ENCODE measurements at places on chromosomes 4 and X.

- DNase-seq: no peak
Observed at GRCh38 chr4:80911458-80911857, 119.0 kb upstream of the BMP3 start.

DNA sequence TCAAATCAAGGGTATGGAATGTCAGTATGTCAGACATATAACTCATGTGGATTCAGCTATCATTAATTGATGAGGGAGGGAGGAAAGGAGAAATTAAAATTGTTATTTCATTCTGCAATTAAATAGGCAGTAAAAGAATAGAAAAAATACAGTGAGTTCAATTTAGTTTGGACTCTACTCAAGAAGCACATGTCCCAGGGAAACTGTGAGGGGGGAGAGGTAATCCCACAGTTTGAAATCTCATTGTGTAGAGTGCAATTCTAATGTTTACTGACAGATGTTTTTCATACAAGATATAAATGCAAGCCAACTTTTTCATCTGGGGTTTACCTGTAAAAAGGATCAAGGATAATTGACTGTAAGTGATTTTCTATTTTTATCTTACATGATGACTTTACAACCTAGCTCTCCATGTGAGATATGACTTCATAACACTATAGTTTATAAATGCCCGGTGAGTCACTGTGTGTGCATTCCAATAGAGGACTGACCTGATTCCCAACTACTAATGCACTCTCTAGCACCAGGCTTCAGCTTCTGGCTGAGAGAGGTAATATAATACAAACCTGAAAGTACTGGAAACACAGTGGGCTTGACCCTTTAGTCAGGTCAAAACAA is 35.2 kb upstream of the SCD5 start:
- no peak for DNase-seq

DNA sequence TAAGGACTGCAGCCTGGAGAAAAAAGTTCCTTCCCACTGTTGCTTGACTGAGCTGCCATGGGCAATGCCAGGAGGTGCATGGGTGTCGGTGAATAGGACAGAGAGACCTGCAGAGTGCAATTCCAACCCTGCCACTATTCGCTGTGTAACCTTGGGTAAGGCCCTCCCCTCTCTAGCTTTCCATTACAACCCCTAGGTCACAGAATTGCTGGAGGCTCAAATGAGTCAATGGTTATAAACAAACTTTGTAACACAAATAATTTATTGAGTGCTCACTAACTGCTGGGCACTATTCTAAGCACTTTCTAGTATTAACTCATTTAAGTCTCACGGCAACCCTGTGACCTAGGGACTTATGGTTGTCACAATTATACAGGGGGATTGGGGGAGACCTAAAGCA is 37.8 kb downstream of the PJA1 start:
- no peak for DNase-seq

- DNase-seq: no peak
Observed at GRCh38 chrX:12269484-12269883, 131.2 kb downstream of the FRMPD4 start.

DNA sequence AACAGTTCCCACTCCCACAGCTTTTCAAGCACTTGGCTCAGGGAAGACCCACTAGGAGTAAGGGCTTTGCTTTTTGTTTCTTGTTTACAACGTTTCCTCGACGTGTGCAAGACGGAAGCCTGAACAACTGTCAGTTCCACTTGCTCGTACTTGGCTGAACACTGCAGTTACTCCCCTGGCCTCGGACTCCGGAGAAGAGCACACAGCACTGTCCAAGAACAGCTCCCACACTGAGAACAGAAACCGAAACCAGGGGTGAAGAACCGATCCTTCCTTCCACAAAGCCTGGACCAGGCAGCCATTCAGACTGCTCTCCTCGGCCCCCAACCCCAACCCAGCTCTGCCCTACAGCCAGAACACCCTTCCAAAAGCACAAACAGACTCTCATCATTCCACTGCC is 25.5 kb downstream of the IRF2 start:
- DNase-seq: no peak

GRCh38 chr4:47566969-47567368 is 81.9 kb downstream of the ATP10D start:
- no peak for DNase-seq

DNA sequence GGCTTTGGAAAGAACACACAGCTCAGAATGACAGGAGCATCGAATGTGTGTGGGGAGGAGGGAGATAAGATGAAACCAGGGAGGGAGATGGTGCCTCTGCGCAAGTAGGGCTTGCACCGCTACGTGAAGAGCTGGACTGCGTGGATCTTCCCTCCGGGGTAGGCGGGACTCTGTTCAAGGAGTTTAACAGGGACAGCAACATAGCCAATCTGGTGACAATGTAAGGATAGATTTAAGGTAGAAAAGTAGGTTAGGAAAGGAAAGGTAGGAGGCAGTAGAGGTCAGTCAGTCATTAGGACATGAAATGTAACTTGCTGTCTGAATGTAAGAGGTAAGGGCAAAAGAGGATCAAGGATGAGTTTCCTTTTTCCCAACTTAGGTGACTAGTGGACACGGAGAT is 152.5 kb downstream of the DCTD start:
- DNase-seq: no peak

DNA sequence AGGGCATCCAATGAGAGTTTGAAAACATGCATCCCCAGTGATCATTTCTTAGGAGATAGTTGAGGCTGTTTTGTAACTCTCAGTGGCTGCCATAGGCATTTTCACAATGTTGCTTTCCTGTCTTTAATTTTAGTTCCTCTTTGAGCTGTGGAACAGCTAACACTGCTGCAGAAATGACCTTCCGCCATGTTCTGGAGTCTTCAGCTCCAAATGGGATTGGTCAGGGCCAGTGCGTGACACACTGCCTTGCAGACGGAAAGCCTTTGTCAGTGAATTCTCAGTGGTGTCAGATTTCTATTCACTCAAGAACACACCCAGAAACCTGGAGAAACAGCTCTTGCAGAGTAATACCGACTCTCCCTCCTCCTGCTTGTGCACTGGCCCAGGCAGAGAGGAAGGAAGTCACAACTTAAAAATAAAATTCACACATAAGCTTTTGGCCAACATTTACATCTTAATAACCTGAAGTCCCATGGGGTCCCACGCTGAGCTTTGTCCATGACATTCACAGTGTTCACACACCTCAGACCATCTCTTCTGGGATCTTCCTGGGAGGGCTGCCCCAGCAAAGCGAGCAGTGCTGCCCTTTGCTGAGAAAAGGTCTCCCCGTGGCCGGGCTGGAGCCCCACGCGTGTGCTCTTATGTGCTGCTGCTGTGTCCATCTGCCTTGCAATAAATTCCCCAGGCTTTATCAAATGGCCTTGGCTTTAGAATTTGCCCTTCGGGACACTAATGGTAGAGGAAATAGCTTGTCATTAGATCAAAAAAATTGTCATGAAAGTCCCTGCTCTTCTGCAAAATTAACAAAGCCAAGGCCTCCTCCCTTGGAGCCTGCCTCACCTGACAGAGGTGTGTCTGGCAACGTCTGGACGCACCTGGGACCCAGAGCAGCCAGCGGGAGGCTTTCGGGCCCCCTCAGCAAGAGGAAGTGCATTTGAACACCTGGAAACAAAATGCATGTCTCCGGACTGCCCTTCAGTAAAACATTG is 126.8 kb downstream of the IRF2 start:
- no peak for DNase-seq

DNA sequence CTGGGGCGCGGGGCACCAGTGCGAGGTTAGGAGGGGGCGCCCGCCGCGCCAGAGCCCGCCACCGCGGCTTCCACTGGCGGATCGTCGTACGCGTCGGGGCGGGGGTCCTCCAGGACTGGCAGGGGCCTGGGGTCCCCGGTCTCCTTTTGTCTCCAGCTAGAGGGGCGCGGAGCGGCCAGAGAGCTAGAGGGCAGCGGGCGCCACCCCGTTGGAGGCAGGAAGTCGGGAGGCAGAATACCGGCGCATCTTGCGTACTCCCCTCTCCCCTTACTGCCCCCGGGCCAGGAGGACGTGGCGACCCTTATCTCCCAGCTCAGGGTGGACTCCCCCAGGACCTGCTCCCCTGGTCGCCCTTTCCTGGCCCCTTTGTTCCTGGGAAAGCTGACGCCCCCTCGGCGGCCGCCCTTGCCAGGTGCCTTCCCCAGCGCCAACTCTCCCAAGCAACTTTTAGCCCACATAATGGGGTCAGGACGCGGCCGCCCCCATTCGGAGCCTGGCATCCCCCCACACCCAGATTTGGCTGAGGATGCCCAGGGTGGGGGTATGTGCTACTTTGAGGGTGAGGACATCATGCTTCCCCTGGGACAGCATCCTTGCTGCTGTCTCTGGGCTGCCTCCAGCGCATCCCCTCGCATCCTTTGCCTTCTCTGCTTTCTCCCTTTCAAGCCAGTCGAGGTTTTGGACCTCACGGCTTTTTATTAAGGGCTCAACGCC is 933 bp downstream of the CNKSR2 start:
- peak; percentile 11 for DNase-seq

- no peak for DNase-seq
Observed at GRCh38 chr4:159767406-159767805, 664.5 kb downstream of the RAPGEF2 start.

GRCh38 chr4:25585901-25586523 is 69.6 kb upstream of the SLC34A2 start:
- DNase-seq: no peak

GRCh38 chr4:138409670-138410069 is 167.5 kb upstream of the SLC7A11 start:
- DNase-seq: no peak

- no peak for DNase-seq
Observed at GRCh38 chr4:21826071-21826470, 122.5 kb downstream of the KCNIP4 start.

DNA sequence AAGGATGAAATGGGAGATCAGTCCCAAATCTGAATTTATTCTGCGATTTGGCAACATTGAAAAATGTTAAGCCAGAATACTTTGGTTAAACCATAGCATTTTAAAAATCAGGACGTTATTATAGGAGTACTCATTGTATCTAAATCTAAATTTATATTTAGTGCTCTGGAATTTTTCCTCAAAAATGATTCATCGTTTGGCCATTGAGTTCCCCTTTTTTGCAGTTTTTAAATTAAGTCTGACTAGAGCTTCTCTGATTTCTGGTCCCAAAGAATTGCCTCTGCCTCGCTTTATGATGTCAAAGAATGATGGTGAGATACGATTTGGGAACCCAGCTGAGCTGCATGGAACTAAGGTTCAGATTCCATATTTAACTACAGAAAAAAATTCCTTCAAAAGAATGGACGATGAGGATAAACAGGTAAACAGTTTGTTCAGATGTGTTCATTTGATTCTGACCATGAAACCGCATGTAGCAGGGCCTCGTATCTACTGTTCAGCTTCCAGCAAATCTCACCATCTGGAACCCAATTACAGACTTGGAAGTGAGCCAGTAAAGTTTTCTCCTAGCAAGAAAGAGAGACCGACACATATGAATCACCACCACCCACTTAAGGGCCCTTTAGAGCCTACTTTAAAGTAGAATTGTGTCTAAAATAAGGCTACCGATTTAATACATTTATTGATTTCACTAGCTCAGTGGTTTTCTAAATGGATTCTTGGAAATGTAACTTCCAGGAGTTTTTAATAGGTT is 75.6 kb downstream of the REPS2 start:
- DNase-seq: no peak

DNA sequence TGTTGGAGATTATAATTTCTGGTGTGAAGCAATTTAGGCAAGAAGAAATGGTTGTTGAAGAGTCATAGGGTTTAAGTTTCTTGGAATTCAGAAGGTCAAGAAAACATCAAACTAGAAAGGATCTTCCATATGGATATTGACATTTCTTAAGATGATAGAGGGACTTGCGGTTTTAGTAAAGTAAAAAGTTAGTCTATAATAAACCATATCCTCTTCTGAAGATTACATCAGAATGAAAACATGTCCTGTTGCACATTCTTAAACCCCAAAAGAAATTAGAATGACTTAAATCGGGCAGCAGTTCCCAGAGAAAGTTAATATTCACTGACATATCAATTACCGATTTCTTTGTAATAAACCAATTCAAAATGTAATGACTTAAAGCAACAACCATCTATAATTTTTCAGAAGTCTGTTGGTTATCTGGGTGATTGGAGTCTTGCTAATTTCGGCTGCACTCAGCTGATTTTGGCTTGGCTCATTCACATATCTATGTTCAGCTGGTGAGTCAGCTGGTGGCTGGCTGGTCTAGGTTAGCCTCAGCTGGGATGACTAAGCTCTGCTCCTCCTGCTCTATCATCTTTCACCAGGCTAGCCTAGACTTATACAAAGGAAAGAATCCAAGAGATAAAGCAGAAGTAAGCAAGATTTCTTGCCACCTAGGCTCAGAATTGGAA is 24.4 kb upstream of the DYNLT3 start:
- DNase-seq: peak; percentile 5

GRCh38 chr4:77917075-77917474 is 54.4 kb downstream of the MRPL1 start:
- DNase-seq: no peak

DNA sequence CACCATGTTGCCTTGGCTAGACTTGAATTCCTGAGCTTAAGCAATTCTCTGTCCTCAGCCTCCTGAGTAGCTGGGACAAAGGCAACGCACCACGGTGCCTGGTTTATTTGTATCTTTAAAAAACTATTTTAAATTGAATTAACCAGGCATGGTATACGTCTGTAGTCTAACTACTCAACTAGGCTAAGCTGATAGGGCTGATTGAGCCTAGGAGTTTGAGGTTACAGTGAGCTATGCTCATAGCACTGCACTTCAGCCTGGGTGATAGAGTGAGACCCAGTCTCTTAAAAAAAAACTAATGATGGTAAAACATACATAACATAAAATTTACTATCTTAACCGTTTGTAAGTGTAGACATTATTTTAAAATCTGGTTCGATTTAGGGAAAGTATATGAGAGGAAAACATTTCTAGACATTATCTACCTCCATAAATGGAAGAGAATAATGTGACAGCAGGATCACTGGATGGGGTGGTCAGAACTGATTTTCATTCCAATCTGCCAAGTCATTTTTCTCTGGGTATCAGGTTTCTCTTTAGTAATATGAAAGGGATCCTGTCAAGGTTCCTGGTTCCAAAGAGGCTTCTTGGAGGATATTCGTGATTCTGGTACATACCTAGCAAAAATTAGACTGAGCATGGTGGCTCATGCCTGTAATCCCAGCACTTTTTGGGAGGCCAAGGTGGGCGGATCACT is 8.7 kb upstream of the ITGB1BP2 start:
- DNase-seq: no peak

GRCh38 chrX:110804446-110804845 is 8.8 kb upstream of the CHRDL1 start:
- no peak for DNase-seq

GRCh38 chr4:8402181-8402597 is 38.3 kb downstream of the ACOX3 start:
- DNase-seq: no peak

- DNase-seq: no peak
Observed at GRCh38 chr4:98711526-98711925, 53.1 kb upstream of the TSPAN5 start.

- DNase-seq: no peak
Observed at GRCh38 chrX:69066966-69067525, 98.2 kb downstream of the PJA1 start.

DNA sequence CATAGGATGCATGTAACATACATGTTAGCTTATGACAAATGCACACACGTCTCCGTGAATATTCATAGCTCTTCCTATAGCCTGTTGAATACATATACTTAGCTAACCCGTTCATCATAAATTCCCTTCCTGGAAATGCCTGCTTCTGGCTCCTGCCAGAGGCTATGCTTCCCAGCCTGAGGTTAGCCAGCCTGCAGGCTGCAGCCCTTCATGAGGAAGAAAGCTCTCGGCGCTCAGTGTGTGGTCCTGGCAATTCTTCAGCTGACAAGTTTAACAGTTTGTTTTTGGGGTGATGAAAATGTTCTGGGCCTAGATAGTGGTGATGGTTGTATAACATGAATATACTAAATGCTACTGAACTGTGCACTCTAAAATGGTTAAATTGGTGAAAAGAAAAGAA is 48.8 kb upstream of the MAN2B2 start:
- DNase-seq: no peak

Measured in activated naive CD4-positive, alpha-beta T cell treated with anti-CD3 and anti-CD28 coated beads for 36 hours (primary cell).